ENCODE measurements at places on chromosomes 3 and 15.

DNA sequence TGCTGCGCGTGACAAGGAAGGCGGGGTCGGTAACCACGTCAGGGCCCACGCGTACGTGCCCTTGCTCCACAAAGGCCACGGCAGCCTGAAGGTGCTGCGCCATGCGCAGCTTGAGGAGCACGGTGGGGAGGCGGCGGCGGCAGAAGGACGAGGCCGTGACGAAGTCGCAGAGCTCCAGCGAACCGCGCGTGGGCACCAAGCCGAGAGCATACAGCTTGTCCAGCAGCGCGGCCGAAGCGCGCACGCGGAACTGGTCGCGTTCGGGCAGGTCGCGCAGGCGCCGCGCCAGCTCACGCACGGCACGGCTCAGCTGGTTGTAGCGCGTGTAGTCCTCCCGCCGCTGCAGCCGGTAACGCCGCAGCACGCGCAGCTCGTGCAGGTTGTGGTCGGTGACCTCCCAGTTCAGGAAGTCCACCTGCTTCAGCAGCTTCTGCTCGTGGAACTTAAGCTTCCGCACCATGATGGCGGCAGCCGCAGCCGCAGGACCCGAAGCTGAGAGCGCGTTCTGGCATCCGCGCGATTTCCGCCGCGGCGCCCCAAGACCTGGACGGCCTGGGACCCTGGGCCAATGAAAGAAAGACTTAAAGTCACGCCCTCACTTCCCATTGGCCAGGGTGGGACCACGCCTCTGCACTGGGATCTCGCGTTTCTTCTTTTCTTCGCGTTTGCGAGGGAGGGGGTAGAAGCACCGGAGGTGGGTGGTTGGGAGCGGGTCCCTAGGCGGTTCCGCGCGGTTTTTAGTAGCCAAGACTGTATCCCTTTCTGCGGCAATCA, at the start of gene IMP3:
Gene IMP3, minus strand, starts transcription at position 516 of the 774 bp plus-strand sequence. Its CDS starts 56 bp downstream, at position 460.
- DNase-seq, result peak; percentile 94

DNA sequence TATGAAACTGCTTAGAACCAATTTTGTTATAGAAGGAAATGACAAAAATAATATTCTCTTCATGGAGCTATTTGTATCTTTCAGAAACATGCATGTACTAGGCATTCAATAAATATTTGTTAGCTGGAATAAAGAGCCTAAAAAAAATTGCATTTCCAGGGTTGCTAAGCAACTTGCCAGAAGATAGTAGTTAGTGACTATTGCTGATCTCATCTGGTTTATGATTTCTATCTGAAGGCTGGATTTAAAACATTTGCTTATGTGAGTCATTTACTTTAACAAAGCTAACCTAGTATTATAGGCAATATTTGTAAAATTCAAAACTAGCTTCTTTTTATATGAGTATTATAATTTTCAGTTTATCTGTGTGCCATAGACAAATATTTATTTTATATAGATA, 78.3 kb downstream of the NAALADL2 start:
- DNase-seq, result no peak

DNA sequence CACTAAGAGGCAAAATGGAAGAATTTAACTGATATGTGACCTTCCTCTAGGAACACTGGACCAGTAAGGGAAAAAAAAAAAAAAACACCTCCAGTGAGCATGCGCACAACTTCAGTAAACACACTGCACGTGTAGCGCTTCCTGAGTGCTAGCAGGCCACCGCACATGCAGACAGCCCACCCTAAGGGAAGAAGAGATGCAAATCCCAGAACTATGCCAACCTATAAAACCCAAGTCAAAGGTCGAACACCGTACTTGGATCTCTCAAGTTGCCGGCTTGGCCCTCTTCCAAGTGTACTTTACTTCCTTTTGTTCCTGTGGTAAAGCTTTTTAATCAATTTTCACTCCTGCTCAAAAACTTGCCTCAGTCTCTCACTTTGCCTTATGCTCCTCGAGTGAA, 64.5 kb upstream of the CADPS start:
- DNase-seq, result no peak

DNA sequence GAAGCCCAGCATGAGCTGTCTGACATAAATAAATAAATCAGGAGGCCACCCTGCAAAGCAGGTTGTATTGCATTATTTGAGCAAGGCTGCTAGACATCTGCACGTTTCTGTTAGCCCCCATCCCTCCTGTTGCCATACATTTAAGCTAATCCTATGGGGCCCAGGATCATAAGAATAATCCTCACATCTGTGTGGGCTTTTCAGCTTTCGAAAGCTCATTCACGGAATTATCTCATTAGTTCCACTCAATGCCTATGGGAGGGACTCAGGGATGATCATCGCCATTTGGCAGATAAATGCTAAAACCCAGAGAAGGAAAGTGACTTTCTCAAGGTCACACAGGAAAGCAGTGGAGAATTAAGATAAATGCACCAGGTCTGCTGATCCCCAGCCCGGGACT, 123.4 kb downstream of the TLE3 start:
- DNase-seq, result no peak

GRCh38 chr3:140913728-140914127, 27.9 kb upstream of the SLC25A36 start:
- no peak for DNase-seq

GRCh38 chr3:195754906-195755305, 34.1 kb downstream of the MUC20 start:
- DNase-seq, result no peak

- DNase-seq, result no peak
Measured at GRCh38 chr3:25899352-25900101, 109.6 kb downstream of the OXSM start.

DNA sequence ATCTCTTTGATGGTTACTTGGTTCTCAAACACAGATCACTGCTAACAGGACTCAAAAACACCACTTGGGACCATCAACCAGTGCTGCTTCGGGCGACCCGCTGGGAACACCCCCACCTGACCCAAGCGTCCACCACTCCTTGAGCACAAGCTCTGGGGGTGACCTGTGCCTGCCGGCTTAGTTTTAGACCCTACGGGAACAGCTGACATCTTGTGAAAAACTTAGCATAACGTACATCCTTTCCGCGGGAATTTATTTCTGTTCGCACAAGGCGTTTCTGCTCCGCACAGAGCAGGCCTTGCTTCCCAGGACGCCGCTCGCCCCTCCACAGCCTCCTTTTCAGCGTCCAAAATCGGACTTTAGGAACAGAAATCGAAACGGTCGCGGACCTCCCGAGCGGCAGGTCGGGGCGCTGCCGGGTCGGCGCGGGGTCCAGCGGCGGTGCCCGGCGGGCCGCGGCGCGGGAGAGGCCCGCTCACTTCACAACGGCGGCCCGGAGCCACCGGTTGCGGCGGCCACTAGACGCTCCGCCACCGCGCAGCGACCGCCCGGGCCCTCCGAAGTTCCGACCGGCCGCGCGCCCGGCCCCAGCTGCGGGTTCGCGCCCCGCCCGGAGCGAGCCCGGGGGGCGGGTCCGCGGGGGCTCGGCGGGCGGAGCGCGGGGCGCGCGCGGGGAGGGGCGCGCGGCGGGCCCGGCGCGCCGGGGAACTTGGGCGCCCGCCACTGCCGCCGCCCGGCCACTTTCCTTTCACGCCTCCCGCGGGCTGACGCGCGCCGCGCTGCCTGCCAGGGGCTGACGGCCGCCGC, 959 bp downstream of the SFMBT1 start:
- peak; percentile 10 for DNase-seq

- no peak for DNase-seq
Measured at GRCh38 chr3:27684302-27684701, 37.8 kb downstream of the EOMES start.

GRCh38 chr3:69764861-69765260, 25.6 kb downstream of the MITF start:
- no peak for DNase-seq

DNA sequence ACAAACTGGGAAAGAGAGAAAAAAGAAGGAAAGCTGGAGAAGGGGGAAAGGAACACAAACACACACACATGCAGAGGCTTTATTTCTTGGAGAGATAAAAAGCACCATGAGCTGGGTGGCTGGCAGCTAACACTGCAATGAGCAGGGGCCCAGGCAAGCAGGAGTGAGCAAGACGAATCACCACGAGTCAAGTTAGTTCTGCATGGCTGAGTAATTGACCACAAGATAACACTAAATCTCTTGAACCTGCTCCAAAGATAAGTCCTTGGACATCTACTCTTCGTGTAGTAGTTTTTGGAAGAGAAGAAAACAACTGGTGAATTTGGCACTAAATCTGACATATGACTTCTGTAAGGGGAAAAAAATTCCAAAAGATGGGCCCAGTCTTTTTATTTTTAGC, 100.9 kb downstream of the MYO5A start:
- DNase-seq, result no peak

GRCh38 chr15:101637038-101637437, 15.1 kb downstream of the TM2D3 start:
- DNase-seq, result no peak

DNA sequence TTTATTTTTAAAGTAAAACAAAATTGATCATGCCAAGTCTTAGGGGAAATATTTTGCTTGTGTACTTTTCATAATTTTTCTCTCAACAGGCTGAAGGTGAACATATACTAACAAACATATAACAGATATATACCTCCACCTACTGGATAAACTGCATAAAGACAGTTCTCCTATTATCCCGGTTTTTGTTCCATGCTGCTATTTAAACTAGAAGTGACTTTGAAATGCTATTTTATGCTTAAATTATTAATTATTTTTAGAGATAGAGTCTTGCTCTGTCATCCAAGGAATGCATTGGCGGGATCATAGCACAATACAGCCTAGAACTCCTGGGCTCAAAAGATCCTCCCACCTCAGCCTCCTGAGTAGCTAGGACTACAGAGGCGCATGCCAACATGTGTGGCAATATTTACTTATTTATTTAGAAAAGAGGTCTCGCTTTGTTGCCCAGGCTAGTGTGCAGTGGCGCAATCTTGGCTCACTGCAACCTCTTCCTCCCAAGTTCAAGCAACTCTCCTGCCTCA, 49.8 kb downstream of the ST3GAL6 start:
- peak; percentile 51 for DNase-seq

- DNase-seq, result no peak
Measured at GRCh38 chr3:149585401-149585726, 72.5 kb downstream of the WWTR1 start.

GRCh38 chr15:67042551-67043142, 22.8 kb upstream of the SMAD3 start:
- DNase-seq, result no peak

- DNase-seq, result no peak
Measured at GRCh38 chr3:188948997-188949389, 222.8 kb upstream of the TPRG1 start.

- no peak for DNase-seq
Measured at GRCh38 chr15:41407341-41407740, 5.0 kb upstream of the NDUFAF1 start.

DNA sequence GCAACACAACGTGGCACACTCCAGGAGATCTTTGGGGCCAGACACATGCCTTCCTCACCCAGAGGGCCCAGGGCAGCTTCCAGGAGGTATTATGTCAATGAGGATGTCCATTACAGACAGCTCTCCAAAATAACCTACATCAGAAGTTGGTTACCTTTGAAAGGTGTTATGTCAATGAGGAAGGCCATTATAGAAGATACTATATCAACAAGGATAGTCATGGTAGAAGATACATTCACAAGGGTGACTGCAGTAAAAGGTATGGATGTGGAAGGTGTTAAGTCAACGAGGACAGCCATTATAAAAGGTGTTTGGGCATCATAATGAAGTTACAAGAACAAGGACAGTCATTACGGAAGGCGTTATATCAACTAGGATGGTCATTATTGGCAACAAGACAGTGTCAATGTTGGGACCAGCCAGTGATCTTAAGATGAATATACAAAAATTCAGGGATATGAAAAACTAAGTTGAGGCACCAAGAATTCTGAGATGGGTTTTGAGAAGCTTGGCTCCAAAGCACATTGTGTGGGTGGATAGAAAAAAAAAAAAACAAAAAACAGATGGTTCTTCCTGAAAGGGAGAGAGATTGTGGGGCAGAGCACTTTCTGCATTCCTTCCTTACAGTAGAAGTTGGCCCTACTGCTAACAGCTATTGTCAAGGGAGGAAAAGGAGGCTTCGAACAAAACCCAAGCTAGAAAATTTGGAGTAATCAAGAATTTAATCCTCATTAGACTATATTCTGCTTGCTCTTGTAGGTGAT, 11.2 kb downstream of the CDCP1 start:
- no peak for DNase-seq

GRCh38 chr3:101854608-101855304, 5.4 kb downstream of the NFKBIZ start:
- DNase-seq, result no peak

GRCh38 chr15:91897585-91898372, 44.3 kb downstream of the SLCO3A1 start:
- no peak for DNase-seq

GRCh38 chr3:111668888-111669488, 73.8 kb upstream of the ZBED2 start:
- DNase-seq, result peak; percentile 66

GRCh38 chr3:128001576-128001975, 50.7 kb upstream of the SEC61A1 start:
- DNase-seq, result no peak

DNA sequence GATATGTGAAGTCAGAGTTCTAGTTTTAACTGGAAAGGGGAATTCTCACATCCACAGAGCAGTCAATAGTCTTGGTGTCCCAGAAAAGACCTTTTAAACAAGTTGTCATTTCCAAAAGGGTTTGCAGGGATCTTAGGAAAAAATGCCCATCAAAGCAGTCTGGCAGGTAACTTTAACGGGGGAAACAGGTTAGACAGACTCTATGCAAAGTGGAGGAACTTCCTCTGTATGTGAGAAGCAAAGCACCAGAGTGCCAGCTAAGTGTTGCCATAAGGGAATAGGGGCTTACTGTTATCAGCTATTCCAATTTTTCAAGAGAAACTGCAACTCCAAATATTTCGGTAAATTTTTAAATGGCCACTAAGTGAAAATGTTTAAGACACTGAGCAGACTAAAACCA, 307.9 kb upstream of the MDFIC2 start:
- DNase-seq, result no peak

GRCh38 chr3:45210308-45211041, 15.6 kb downstream of the TMEM158 start:
- DNase-seq, result no peak

DNA sequence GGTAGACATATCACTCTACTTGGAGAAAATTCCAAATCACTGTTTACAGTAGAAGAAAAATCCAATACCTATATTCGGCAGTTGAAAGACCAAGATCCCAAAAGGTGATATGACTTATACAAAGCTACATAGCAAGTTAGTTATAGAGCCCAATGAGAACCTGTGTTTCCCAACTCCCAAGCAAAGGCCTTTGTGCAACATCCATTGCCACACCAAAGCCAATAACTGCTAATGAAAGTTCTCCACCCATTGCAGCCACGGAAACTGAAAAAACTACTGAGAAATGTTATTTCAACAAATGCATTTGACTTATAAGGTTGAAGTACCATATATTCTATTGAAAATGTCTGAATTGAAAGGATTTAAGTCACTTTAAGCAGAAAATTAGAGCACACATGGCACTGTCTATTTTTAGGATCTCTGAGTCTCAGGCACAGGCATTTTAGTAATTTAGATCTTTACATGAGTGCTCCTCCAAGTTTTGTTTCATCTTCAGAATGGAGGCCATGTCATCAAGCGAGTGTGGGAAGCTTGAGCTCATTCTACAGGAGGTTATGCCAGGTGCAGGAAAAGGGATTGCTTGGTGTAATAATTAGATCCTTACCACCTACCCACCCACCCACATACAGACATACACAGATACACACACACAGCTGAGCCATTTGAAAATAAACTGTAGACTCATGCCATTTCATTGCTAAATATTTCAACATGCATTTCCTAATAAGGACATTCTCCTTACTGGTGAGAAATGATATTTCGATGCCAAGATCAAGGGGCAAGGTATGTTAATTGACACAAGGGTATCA, 19.7 kb upstream of the ANO10 start:
- DNase-seq, result no peak

- DNase-seq, result no peak
Measured at GRCh38 chr3:16789344-16790120, 95.2 kb upstream of the PLCL2 start.

Measured in NCI-H1092 treated with DMSO at 0.1 percent for 48 hours (cell line).